NCI-H2081 treated with DMSO at 0.1 percent for 48 hours (cell line): ENCODE measurements at places on chromosomes 5 and 9.

- DNase-seq, result no peak
Measured at GRCh38 chr5:168820874-168821273, 241.7 kb upstream of the PANK3 start.

DNA sequence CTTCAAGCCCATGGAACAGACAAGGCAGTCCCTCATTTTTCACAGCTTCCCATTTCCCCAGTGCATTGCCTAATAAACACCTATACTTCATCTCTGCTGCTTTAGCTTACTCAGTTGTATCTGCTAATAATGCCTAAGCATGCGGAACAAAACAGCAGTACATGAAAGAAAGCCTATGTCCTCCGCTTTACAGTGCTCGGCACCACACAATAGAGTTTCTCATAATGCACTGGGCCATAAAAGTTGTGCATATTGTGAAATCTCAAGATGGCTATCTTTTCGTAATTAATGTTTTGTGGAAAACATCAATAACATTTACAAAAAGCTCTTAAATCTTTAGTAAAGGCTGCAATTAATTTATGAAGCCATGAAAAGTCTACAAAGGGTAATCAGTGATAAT lies 69.3 kb downstream of the DENND1A start:
- DNase-seq, result no peak

DNA sequence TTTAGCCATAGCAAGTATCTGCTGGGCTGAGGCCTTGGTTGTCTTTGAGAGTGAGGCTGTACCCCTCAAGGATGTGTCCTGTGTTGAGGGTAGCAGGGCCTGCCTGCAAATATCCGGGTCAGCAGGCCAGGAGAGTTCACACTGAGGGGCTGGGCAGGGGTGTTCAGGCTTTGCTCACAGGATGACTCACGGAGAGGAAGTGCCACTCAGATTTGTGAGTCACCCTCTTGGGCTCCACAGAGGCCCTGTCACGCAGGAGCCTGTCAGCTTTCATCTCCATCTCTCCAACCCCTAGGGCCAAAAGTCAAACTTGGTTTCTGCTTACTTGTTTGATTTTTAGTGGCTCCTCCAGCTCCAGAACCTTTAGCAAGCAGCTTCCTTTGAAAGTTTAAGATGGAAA lies 211.5 kb downstream of the SEC61B start:
- no peak for DNase-seq

GRCh38 chr9:125470767-125471580 lies 209.3 kb downstream of the GAPVD1 start:
- DNase-seq, result no peak

DNA sequence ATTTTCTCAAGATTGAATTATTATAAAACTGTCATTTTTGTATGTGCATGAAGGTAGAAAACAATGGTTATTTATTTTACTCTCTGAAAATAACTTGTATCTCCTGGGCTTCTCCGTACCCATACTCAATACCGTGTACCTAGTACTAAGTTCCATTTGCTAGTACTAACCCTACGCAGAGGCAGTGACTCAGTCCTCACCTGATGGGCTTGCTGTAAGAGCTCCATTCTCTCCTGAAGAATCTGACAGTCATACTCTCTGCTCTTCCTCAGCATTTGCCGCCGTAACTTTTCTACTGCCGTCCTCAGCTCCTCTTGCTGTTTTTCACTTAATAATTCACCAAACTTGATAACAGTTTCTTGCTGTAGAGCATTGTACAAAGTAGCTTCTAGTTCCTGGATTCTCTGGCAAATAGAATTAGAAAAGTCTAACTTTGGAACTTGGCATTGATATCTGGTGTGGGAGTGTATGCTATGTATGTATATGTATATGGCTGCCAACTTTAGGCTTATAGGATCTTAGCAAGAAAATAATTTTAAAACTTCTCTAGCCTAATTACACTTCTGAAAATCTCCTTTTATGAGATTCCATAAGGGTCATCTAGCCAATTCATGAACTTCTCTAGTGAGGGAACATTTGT lies 108.0 kb upstream of the DPYSL3 start:
- no peak for DNase-seq
